ENCODE measurements at places on chromosomes 11 and 22.

DNA sequence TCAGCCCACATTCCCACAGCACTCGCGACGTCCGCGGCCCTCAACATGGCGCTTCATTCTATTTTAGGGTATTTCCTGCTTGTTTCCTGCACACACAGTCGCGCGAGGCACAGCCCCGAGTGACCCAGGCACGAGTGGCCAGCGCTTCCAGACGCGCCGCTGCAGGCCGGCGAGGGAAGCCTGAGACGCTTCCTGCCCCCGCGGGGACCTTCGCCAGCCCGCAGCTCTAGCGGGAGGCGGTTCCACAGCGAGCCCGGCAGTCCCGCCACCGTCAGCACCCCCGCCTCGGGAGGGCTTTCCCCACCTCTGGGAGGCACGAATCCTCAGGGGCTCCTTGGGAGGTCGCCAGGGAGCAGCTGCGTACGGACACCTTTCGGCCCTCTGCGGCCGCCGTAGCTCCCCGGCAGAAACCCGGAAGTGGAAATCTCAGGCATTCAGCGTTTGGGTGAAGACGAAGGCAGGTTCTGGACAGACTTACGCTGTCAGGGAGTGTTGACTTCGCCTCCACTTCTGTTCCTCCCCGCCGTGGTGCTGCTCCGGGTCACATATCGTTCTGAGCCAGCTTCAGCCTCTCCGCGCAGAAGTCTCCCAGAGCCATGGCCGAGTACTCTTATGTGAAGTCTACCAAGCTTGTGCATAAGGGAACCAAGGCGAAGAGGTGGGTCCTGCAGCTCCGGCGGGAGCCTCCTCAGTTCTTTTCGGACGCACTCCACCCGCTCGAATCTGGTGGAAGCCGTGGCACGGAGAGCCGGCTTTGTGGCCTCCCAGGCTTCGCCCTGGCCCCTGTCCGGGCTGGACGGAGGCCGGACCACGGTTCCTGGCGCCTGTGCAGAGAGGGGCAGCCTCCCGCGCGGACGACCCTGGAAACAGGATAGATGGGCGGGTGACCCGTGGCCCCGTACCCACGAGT is 2925.9 kb upstream of the OR11H1 start:
- no peaks in the 10 kb centered on the region for H3K4me1 ChIP-seq
- H3K36me3 ChIP-seq = no peaks in the 10 kb centered on the region
- no peak for DNase-seq

- no peaks in the 10 kb centered on the region for H3K36me3 ChIP-seq
- no peaks in the 10 kb centered on the region for H3K27me3 ChIP-seq
- no peaks in the 10 kb centered on the region for H3K4me1 ChIP-seq
- no peak overlapping the region for H3K27ac ChIP-seq
- H3K4me3 ChIP-seq = no peak overlapping the region
Measured at GRCh38 chr11:109795234-109795633, 298.0 kb upstream of the ZC3H12C start.

DNA sequence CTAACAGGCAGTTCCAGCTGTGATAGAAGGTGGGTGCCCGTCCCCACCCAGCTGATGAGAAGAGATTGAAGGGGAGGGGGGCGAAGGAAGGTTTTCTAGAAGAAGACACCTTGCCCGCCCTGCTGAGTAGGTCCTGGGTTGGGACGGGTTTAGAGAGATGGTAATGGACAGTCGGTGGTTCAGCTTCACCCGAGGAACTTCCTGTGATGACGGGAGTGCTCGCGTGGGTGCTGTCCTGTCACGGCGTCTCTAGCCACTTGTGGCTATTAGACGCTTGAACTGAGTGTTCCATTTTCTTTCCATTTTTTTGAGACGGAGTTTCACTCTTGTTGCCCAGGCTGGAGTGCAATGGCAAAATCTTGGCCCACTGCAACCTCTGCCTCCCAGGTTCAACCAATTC is 27.6 kb upstream of the MGAT3 start:
- H3K4me1 ChIP-seq = no peaks in the 10 kb centered on the region
- no peaks in the 10 kb centered on the region for H3K27me3 ChIP-seq
- no peak overlapping the region for H3K4me3 ChIP-seq
- no peak overlapping the region for H3K27ac ChIP-seq
- DNase-seq = no peak

- no peaks in the 10 kb centered on the region for H3K27me3 ChIP-seq
- no peaks in the 10 kb centered on the region for H3K36me3 ChIP-seq
- H3K27ac ChIP-seq = no peak overlapping the region
- no peaks in the 10 kb centered on the region for H3K4me1 ChIP-seq
Measured at GRCh38 chr11:12556788-12557384, 117.3 kb upstream of the TEAD1 start.

DNA sequence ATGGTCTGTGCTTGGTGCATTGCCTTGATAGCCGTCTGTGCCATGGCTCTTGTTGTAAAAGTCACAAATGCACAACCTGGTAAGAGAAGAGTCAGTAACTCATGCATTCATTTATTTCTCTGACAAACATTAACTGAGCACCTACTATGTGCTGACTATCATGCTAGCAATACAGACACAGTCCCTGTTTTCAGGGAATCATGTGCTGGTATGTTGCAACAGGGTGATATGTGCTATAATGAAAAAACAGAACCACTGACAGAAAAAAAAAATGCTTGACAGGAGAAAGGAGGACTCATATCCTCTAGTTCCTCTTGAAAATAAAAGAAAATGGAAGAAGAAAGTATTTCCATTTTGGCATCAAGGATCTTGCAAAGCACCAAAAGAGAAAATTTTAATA is 34.5 kb upstream of the RAPSN start:
- DNase-seq = no peak
- no peaks in the 10 kb centered on the region for H3K27me3 ChIP-seq
- H3K4me3 ChIP-seq = no peak overlapping the region
- H3K4me1 ChIP-seq = no peaks in the 10 kb centered on the region

DNA sequence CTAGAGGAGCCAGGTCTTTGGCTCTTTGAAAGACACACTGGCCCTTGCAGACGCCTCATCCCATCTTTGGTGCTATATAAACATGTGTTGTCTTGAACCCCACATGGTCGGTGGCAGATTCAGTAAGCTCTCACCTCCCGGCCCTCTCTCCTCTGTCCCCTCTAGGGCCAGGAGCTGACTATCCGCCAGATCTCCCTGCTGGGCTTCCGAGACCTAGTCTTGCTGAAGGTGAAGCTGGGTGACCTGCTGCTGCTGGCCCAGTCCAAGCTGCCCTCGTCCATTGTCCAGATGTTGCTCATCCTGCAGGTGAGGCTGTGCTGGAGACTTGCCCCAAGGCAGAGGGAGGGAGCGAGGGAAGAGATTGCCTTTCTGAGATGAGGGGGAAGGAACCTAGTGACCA is 63.9 kb downstream of the TRAF6 start:
- H3K27me3 ChIP-seq = no peaks in the 10 kb centered on the region
- DNase-seq = no peak
- peaks cover 43% of the 10 kb centered on the region for H3K4me1 ChIP-seq

- H3K4me1 ChIP-seq = no peaks in the 10 kb centered on the region
- H3K27ac ChIP-seq = no peak overlapping the region
- no peaks in the 10 kb centered on the region for H3K36me3 ChIP-seq
- peaks cover 79% of the 10 kb centered on the region for H3K27me3 ChIP-seq
- H3K4me3 ChIP-seq = no peak overlapping the region
Measured at GRCh38 chr11:121366038-121366437, 73.5 kb downstream of the SC5D start.

GRCh38 chr22:19740586-19740985 is 17.2 kb downstream of the GP1BB start:
- no peaks in the 10 kb centered on the region for H3K36me3 ChIP-seq
- H3K4me3 ChIP-seq = no peak overlapping the region
- no peaks in the 10 kb centered on the region for H3K4me1 ChIP-seq

DNA sequence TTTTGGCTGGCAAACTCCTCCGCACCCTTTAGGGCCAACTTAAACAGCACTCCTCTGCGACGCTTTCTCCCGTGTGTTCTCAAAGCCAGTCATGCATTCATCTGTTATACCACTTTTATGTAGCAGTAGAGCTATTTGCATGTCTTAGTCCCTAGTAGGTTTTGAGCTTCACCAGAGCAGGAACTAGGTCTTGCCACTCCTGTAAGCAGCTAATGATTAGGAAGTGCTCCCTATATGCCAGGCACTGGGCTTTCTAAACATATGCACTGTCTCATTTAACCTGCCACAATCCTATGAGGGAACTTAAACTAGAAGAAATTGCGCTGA is 180.8 kb downstream of the DBX1 start:
- DNase-seq = no peak
- H3K36me3 ChIP-seq = no peaks in the 10 kb centered on the region
- H3K27ac ChIP-seq = peak overlapping the region; percentile 100
- no peaks in the 10 kb centered on the region for H3K27me3 ChIP-seq
- peaks cover 56% of the 10 kb centered on the region for H3K4me1 ChIP-seq
- H3K4me3 ChIP-seq = peak overlapping the region; percentile 4

GRCh38 chr11:124801014-124801413 is 808 bp upstream of the MSANTD2 start:
- H3K27me3 ChIP-seq = no peaks in the 10 kb centered on the region
- peak; percentile 76 for DNase-seq
- H3K36me3 ChIP-seq = no peaks in the 10 kb centered on the region
- peak overlapping the region; percentile 97 for H3K4me3 ChIP-seq

- DNase-seq = no peak
- no peak overlapping the region for H3K4me3 ChIP-seq
- no peak overlapping the region for H3K27ac ChIP-seq
Measured at GRCh38 chr22:19504900-19505734, 19.1 kb downstream of the CLDN5 start.

GRCh38 chr11:62435846-62436660 is 17.2 kb downstream of the SCGB1A1 start:
- no peak for DNase-seq
- no peak overlapping the region for H3K27ac ChIP-seq
- no peak overlapping the region for H3K4me3 ChIP-seq
- no peaks in the 10 kb centered on the region for H3K27me3 ChIP-seq

DNA sequence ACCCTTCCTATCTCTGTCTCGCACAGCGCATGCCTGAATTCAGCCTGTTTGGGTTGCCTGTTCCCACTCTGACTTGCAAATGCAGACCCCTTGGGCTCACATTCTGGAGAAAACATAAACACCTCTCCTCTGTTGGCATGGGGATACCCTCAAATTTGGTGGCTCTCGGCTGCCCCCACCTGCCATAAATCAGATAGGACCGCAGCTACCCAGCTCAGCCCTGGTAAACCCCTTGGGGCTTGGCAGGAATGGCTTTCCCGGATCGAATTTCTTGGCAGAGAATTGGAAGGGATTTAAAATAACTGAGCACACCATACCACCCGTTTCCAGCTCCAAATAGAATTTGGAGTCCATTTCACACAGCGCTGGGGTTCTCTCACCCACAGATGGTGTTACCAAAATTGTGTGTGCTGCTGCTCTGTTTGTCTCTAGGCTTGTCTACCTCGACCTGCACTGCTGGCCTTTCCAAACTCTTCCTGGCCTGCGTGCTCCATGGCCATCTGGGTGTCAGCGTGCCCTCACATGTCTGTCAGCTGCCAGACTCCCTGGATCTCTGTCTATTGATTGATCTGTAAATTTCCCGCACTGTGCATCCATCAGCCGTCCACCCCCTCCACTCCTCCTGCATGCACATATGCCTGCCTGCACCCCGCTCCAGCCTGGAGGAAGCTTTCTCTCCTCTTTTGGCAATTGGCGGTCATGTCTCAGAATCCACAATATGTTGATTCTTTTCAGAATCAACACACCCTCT is 134.0 kb downstream of the NTM start:
- DNase-seq = peak; percentile 32
- no peaks in the 10 kb centered on the region for H3K36me3 ChIP-seq
- H3K27me3 ChIP-seq = no peaks in the 10 kb centered on the region
- no peaks in the 10 kb centered on the region for H3K4me1 ChIP-seq
- H3K27ac ChIP-seq = no peak overlapping the region

- no peaks in the 10 kb centered on the region for H3K4me1 ChIP-seq
- H3K4me3 ChIP-seq = no peak overlapping the region
- H3K36me3 ChIP-seq = no peaks in the 10 kb centered on the region
- H3K27me3 ChIP-seq = peaks cover 20% of the 10 kb centered on the region
Measured at GRCh38 chr22:29716814-29717545, 2.8 kb upstream of the CABP7 start.

DNA sequence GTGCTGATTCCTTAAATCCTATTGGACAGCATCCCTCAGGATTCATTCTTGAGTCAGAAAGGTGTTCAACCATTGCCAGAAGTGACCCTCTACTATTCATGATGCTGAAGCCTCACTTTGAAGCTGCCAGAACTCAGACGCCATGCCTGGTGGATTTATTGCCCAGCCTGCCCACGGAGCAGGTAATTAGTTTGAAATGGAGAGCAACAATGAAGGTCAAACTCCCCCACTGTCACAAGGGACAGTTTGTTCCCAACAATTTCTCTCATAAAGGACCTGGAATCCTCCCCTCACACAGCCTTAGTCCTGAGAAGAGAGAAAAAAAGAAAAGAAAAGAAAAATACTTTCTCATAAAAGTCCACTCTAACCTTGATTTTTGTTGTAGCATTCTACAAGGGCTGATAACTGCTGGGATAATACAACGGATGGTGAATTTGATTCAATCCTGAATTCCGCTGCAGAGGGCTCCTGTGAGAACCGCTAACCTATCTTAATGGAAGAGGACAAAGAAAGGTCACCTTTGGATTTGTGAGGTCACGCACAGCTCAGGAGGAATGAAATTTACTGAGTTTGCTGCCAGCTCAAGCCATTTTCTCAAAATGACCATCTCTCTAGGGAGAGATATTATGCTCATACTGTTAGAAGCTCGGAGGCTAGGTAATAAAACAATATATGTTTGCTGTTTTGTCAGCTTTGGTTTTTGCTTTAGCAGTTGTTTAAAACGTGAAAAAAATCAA is 161.6 kb upstream of the SYN3 start:
- H3K27me3 ChIP-seq = peaks cover 91% of the 10 kb centered on the region
- no peaks in the 10 kb centered on the region for H3K4me1 ChIP-seq
- DNase-seq = no peak
- no peak overlapping the region for H3K27ac ChIP-seq
- H3K4me3 ChIP-seq = no peak overlapping the region

DNA sequence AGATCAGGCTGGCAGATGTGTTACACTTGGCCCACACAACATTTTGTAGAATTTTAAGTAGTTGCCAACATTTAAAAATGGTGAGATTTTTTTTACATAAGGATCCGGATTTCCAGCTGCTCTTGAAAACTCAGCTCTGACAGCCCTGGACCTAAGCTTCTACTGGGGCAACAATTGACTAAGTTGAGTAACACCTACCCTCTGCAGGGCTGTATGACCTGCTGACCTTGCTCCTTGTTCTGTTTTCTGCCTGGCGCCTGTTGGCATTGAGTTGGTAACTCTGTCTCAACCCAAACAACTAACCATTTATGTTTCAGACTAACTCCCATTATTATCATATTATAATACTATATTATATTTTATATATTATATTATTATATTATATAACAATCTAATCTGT is 21.1 kb upstream of the LRRC55 start:
- no peaks in the 10 kb centered on the region for H3K27me3 ChIP-seq
- H3K4me1 ChIP-seq = peaks cover 7% of the 10 kb centered on the region
- no peak overlapping the region for H3K4me3 ChIP-seq

DNA sequence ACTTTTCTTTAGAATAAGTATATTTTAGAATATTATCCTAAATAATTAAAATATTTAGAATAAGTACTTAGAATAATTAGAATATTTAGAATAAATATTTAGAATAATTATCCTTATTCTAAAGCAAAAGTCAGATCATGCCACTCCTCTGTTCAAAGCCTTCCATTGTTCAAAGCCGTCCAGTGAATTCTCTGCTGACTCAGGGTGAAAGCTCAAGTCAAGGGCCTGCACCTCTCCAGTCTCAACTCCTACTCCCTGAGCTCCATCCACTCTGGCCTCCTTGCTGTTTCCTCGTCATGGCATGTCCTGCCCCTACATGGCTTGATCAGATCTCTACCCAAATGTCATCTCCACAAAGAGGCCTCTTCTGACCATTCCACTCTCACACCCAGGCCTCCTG is 30.0 kb downstream of the PLEKHA7 start:
- peaks cover 100% of the 10 kb centered on the region for H3K4me1 ChIP-seq
- no peak overlapping the region for H3K27ac ChIP-seq
- no peak for DNase-seq
- no peak overlapping the region for H3K4me3 ChIP-seq
